ENCODE measurements at places on chromosomes 1 and 21.

DNA sequence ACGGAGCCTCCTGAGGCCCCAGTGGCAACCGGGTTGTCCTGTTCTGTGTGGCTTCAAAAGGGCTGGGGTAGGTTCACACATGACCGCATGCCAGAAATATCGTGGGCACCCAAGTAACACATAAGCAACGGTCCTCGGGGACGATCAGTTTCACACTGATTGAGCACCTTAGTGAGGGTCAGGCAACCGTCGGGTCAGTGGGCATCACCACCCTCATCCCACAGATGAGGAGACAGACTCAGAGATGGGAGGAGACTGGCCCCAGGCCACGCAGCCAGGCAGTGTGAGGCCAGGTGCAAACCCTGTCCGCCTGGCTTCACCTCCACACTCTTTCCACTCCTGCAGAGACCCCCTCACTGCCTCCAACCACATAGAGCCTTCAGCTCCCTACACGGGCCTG lies 309.8 kb downstream of the MATN1 start:
- no peaks in the 10 kb centered on the region for H3K36me3 ChIP-seq
- H3K4me3 ChIP-seq, result no peak overlapping the region
- no peak overlapping the region for H3K27ac ChIP-seq
- no peak for DNase-seq
- H3K27me3 ChIP-seq, result peaks cover 4% of the 10 kb centered on the region

GRCh38 chr1:85229574-85230097 lies 28.8 kb upstream of the SYDE2 start:
- peaks cover 38% of the 10 kb centered on the region for H3K4me1 ChIP-seq
- H3K27me3 ChIP-seq, result no peaks in the 10 kb centered on the region
- H3K27ac ChIP-seq, result no peak overlapping the region
- DNase-seq, result no peak

- peaks cover 5% of the 10 kb centered on the region for H3K27me3 ChIP-seq
- DNase-seq, result no peak
- H3K27ac ChIP-seq, result no peak overlapping the region
- no peaks in the 10 kb centered on the region for H3K4me1 ChIP-seq
- no peak overlapping the region for H3K4me3 ChIP-seq
These were observed 18.3 kb downstream of the ZBED6 start for GRCh38 chr1:203813581-203814341.

DNA sequence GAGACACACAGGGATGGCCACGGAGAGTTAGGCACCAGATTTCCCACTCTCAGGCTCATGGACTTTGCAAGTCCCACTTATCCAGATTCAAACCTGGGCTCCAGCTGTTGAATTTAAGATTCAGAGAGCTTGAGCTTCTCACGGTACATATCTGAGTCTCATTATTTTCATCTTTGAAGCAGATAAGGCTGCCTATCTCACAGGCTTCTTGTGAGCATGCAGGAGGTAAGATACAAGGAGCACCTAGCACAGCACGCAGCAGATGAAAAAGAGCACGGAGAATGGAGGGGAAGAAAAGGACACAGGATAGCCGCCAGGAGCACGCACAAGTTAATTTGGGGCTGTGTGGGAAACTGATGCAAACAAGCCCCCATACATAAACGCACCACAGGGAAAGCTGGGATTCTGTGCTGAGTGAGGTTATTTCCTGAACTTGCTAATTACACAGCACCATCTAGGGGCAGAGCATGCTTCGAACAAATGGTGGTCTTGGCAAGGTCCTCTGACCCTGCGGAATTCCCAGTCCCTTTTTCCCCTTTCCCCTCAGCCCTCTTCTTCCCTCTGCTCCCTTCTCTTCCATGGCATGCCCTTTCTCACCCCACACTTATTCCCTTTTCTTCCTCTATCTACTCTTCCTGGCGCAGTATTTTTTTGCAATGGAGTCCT lies 134.7 kb upstream of the VANGL1 start:
- no peak overlapping the region for H3K27ac ChIP-seq
- peaks cover 29% of the 10 kb centered on the region for H3K4me1 ChIP-seq
- peaks cover 3% of the 10 kb centered on the region for H3K27me3 ChIP-seq
- peak; percentile 20 for DNase-seq

DNA sequence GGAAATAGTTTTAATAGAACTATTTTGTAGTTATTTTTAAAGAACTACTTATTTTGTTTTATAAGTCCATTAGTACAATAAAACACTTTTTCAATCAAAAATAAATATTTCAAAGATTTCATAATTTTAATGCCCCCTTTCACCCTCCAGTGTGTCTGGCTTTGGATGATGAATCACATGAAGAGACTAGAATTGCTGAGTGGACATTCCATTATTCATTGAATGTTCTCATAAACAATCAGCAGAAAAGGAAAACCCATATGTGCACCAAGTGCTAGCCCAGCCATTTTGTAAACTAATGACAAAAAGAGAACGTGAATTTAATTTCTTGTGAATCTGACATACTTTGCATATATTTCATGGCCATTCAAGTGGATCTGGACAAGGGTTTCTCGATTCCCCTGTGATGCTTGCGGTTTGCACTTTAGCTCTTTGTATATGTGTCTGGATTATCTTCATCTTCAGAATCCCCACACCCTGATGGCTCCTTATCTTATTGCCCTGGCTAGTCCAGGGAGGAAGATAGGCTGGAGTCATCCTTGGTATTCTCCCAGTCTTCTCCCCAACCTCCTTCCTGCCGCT lies 20.7 kb upstream of the CHIA start:
- H3K4me1 ChIP-seq, result no peaks in the 10 kb centered on the region
- no peaks in the 10 kb centered on the region for H3K36me3 ChIP-seq
- no peak overlapping the region for H3K4me3 ChIP-seq

DNA sequence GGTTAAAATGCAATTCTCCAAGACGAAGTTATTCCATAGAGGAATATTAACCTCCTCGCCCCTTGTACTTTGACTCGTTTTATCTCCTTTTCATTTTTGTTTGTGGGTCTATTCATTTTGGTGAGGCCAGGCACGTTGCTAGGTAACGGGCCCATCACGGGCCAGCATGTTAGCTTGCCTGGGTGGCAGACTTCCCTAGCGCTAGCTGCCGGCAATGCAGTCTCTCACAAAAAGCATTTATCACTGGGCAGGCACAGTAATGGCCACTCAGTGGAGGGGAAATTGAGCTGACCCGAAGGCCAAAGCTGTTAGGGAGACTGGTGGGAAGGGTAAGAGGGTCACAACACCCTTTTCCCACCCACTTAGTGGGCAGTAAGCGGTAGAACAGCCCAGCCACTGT lies 234.4 kb upstream of the FOXD3 start:
- H3K4me1 ChIP-seq, result peaks cover 23% of the 10 kb centered on the region
- H3K36me3 ChIP-seq, result no peaks in the 10 kb centered on the region

- H3K4me1 ChIP-seq, result peaks cover 69% of the 10 kb centered on the region
- peaks cover 16% of the 10 kb centered on the region for H3K27me3 ChIP-seq
- no peak overlapping the region for H3K27ac ChIP-seq
- no peak for DNase-seq
These were observed 10.2 kb upstream of the EPHA2 start for GRCh38 chr1:16166117-16166516.

DNA sequence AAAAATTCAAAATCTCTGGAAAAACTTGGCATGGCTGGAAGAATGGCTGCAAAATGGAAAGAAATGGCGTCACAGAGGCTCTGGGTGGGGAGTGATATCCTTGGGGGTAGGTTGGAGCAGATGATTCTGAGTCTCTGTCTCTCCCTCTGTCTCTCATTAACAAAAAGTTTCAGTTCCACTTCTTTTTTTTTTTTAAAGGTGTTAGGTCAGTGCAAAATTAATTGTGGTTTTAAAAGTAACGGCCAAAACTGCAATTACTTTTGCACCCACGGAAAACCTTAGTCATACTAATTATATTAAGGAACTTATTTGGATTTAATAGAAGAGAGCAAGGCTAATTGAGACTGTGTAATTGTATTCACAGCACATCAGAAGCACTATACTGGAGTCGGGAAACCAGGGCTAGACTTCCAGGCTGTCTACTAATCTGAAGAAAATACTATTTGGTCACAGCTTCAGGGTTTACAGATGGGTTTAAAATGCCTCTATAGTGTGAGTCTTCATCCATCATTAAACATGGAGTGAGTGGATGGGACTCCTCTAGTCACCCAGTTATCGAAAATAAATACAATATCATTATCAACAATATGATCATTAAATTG lies 289.1 kb upstream of the PLD5 start:
- no peaks in the 10 kb centered on the region for H3K4me1 ChIP-seq
- no peak overlapping the region for H3K4me3 ChIP-seq
- no peak for DNase-seq
- H3K27ac ChIP-seq, result no peak overlapping the region

DNA sequence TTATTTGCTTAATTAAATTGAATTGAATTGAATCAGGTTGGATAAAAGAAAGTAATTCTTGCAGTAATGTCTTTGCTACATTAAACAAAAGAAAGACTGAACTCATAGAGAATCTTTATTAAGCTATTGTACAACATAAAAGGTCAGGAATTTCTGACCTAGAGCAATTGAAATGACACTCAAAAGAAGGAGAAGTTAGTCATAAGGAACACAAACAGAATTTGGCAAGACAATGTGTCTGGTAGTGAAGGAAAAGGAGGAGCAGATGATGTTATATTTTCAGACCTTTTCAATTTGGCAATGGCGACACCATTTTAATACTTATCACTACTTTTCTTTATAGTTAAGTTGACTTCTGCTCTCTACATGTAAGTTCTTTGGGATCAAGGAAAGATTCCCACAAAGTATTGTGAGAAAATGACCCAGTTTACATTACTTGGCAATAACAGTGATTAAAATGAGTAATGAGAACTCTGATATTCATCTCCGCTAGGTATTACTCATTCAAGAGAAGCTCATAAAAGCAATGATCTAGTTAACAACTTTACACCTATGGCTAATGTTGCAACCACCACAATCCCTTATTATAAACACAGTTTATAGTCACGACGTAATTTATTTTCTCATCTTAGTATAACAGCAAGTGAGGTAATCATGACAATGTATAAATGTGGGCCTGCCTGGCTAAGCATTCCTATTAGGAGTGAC lies 14.7 kb upstream of the KRTAP21-1 start:
- no peak overlapping the region for H3K4me3 ChIP-seq
- H3K4me1 ChIP-seq, result no peaks in the 10 kb centered on the region
- no peaks in the 10 kb centered on the region for H3K36me3 ChIP-seq
- no peak for DNase-seq

DNA sequence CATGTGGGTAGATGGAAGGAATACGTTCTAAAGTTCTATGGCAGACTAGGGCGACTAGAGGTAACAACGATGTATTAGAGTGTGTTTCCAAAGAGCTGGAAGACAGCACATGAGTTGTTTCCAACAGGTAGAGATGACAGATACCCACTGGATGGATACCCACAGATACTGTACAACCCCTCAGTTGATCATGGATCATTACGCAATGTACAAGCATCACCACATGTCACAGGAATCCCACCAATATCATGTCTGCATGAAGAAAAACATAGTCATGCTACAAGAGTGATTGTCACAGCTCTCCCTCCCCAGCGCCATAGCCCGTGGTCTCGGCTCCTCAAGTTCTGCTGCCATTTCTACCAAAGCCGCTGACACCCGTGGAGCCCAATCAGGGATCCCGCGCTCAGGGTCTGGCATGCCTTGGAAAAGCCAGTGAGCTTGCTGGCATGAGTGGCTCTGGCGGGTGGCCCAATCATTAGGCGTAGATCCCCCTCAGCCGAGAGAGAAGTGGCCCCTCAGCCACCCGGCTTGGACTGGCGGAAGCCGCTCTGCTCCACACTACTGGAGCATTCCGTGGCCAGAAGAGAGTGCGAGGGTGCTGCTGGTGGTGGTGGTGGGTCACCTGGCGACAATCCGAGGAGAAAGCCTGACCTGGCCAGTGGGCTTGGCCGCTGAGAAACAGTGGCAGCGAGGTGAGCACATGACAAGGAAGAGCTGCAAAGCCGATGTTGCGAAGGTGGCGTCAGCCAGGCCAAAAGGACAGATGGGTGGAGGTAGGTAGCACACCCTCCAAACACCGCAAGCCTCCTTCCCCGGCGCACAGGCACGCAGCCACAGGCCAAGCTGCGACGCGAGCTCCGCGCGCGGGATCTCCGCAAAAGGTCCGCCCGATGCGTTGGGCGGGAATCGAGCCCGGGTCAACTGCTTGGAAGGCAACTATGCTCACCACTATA lies 65.7 kb upstream of the FCGR2A start:
- H3K4me3 ChIP-seq, result peak overlapping the region; percentile 70
- peak; percentile 14 for DNase-seq
- peaks cover 69% of the 10 kb centered on the region for H3K27me3 ChIP-seq
- H3K36me3 ChIP-seq, result no peaks in the 10 kb centered on the region
- H3K27ac ChIP-seq, result no peak overlapping the region

GRCh38 chr1:55212349-55213150 lies 2.6 kb downstream of the USP24 start:
- peak overlapping the region; percentile 90 for H3K4me3 ChIP-seq
- peaks cover 5% of the 10 kb centered on the region for H3K36me3 ChIP-seq
- peak overlapping the region; percentile 16 for H3K27ac ChIP-seq
- peaks cover 73% of the 10 kb centered on the region for H3K4me1 ChIP-seq
- no peaks in the 10 kb centered on the region for H3K27me3 ChIP-seq

DNA sequence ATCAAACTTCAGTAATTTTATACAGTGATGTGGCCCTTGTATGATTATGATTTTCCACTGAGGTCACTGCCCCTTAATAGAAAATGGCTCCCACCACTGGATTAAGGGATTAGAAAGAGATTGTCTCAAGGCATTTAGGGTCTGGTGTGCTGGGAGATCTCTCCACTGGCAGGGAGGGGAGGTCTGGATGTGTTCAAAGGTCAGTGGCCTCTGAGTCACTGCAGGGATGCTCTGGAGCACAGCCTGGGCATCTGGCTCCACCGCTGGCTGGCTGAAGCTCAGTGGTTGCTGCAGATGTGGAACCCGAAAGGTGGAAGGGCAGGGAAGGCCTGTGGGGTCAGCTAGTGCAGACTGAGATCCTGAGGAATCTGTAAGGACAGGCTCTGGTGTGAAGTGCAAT lies 18.3 kb upstream of the CHI3L1 start:
- H3K4me3 ChIP-seq, result no peak overlapping the region
- no peak for DNase-seq
- no peak overlapping the region for H3K27ac ChIP-seq

DNA sequence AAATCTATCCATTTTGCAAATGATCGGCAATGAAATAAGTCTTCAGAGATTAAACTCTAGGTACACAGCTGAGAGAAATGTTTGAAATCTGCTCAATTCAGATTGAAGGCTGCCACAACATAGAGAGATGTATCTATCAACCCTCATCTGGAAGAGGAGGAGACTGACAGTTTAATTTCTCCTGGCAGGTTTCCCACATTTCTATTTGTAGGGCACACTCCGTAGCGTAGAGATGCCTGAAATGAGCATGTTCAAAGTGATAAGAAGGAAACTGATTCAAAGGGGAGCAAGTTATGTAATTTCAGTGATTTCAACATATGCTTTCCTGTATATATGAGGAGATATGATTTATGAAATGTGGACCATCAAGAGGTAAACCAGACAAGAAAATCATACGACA lies 44.1 kb downstream of the NIBAN1 start:
- H3K4me1 ChIP-seq, result peaks cover 6% of the 10 kb centered on the region
- H3K27me3 ChIP-seq, result peaks cover 5% of the 10 kb centered on the region
- no peak overlapping the region for H3K4me3 ChIP-seq
- no peak overlapping the region for H3K27ac ChIP-seq

- H3K36me3 ChIP-seq, result peaks cover 10% of the 10 kb centered on the region
- peaks cover 8% of the 10 kb centered on the region for H3K27me3 ChIP-seq
- no peak overlapping the region for H3K27ac ChIP-seq
- no peak for DNase-seq
- no peak overlapping the region for H3K4me3 ChIP-seq
- H3K4me1 ChIP-seq, result peaks cover 73% of the 10 kb centered on the region
These were observed 24.4 kb upstream of the TSPEAR start for GRCh38 chr21:44735821-44736220.

Measured in nephron progenitor cell (in vitro differentiated cells).